Dermis microvascular lymphatic vessel endothelial cell (primary cell): ENCODE measurements at places on chromosomes 11 and 22.

- no peak for DNase-seq
Measured at GRCh38 chr22:48835364-48835763, 992.3 kb downstream of the BRD1 start.

DNA sequence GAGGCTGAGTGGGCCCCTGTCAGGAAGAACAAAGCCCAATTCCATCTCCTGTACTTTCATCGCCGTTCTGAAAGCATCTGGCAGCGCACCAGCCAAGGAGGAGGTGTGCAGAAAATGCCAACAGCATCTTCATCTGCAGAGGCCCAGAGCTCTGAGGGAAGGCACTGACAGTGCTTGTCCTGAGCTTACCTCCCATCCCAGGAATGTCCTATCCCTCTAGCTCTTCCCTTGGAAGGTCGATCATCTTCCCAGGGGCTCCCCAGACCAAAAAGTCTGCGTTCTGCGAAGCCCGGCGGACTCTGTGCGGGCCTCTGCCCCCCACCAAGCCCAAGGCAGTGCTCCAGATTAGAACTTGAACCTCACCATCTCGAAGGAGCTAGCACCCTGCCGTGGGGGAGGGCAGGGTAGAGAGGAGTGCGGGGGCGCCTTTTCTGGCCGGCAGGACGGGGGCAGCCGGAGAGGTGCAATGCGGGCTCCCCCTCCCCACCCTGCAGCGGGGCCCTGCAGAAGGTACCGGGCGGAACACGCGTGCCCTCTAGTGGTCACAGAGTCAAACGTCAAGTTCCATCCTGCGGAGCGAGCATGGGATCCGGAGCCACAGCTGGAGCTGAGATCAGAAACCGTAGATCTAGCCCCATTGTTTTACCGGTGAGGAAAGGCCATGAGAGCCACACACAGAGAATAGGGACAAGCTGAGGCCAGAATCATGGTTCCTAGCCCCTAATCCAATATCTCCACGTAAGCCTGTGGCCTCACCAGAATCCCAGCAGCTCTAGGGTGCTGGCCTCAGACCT is 5.0 kb downstream of the SCN2B start:
- DNase-seq, result peak; percentile 57

- DNase-seq, result no peak
Measured at GRCh38 chr11:61134801-61135257, 26.4 kb downstream of the VPS37C start.

DNA sequence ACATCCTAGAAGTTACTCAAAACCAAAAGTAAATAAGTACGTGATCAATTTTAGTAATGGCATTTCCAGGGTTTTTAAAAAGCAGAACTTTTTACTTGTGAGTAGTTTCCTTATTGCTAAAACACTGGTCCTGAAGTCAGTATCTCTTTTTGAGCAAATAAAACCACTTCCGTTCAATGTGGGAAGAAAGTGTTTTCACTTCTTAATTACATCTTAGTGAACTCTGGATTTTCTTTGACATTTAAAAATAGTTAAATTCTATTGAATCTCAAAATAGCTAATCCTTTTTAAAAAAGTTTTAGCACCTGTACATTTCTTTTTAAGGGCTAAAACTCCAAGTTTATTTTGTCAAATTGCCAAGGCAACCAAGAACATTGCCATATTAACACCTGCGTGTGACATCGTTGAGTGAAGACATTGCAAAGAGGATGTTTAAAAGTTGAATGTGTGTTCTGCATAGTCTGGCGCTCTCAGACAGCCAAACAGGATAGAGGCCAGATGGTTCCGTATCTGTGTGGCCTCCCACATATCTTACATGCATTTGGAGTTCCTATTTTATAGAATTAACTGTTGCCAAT is 17.2 kb upstream of the OR5B21 start:
- peak; percentile 1 for DNase-seq

GRCh38 chr11:17781626-17782025 is 47.0 kb downstream of the KCNC1 start:
- DNase-seq, result no peak

DNA sequence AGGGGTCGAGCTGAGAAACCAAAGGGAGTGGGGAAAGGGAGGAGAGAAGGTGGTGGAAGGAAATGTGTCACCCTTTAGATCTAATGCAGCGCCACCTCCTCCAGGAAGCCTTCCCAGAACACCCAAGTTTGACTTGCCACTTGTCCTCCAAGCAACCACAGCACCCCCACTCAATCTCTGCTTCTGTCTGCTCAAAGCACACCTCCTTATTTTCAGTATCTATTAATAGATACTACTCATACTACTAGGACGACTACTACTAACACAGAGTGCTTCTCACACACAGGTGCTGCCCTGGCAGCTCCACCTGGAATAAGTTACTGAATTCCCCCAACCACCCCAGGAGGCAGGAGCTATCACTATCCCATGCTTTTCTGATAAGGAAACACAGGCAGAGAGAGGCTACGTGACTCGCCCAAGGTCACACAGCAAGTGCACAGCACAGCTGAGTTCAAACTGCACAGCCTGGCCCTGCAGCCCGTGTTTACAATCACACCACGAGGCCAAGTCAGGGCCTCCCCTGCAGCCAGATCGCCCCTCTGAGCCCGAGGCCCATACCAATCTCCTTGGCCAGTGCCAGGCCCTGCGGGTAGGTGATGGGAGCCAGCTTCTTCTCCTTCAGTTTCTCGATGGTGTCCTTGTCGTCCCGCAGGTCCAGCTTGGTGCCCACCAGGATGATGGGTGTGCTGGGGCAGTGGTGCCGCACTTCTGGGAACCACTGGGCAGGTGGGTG is 13.2 kb downstream of the RAC2 start:
- no peak for DNase-seq

DNA sequence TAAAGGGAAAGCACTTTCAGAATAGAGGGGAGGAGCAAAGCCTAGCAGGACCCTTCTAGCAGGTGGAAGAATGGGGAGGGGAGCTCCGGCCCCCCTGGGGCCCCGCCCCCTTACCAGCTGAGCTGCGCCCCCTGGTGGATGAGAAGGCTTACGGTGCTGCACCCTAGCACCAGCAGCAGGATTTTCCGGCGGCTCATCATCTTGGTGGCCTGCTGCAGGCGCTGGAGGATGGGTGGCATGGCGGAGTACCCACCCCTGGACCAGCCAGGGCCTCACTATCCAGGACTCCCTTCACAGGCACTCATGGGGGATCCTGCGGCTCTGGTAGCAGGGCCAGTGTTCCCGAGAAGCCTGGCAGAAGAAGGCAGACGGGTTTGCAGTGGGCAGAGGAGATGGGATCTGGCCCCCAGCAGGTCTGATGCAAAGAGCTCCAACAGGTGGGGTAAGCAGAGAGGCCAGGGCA is 3.8 kb downstream of the GAL3ST3 start:
- peak; percentile 48 for DNase-seq

GRCh38 chr11:18347471-18348125 is 25.2 kb downstream of the GTF2H1 start:
- no peak for DNase-seq

- DNase-seq, result no peak
Measured at GRCh38 chr11:97570636-97571035, 1180.8 kb downstream of the JRKL start.

- no peak for DNase-seq
Measured at GRCh38 chr22:18077087-18077638, 627 bp upstream of the PEX26 start.

DNA sequence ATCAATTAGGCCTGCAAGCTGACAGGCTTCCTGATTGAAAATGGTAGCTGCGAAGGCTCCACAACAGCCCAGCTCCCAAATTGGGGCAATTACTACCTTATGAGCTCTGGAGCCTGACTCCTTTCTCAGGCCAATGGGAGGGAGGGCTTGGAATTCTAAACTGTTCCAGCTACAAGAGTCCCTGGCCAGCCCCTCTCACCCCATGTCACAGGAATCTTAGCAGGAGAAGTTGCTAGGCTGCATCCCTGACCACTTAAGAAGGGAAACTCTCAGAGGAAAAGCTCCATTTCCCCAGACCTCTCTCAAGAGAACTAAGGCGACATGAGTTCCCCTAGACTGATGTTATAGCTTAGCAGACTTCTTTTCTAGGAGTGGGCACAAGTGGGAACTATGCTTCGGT is 4.9 kb downstream of the LRP4 start:
- no peak for DNase-seq

GRCh38 chr22:47071078-47071806 is 308.8 kb downstream of the TBC1D22A start:
- DNase-seq, result no peak

DNA sequence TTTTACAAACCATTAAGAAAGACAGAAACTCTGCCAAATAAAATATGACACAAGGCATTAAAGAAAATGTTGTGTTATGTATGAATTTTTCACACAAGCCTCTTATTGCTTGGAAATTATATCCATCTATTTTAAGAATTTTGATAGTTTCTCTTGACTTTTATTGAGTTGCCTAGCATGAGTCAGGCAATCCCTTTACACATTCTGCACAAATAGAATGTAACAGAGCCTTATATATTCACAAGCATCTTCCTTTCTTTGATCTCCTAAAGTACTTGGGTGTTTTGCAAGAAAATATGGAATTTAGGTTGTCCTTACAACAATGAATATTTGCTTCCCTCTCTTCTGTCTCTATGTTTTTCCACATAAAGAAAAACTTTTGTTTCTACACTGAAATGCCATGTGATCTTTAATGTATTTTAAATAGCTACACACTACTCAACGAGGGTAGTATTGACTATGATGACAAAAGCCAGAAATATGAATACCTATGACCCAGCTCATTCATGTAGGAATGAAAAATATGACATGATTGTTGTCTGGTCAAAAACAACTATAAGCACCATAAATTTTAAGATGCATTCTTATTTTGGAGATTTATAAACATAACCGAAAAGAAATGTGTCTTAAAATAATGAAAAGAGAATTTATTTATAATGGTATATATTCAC is 398.8 kb downstream of the GUCY1A2 start:
- DNase-seq, result no peak

DNA sequence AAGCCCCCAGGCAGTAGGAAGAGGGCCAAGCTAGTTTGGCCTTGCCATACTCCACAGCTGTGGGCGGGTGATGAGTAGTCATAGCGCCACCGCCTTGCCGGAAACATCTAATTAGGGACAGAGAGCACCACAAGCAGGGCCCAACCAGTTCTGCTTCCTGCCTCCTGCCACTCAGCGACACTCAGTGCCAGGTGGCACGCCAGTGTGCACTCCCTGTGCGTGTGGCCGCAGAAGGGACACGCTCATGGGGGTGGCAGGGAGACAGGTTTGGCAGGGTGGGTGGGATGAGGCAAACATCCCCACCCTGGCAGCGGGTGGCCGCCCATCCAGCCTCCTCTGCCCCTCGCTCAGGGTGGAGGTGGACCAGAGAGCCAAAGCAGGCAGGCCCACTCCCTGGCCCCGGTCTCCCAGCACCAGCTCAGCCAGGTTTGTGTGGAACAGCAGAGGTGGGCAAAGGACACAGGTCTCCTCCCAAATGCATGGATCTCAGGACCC is 4.9 kb downstream of the OVOL1 start:
- DNase-seq, result no peak

DNA sequence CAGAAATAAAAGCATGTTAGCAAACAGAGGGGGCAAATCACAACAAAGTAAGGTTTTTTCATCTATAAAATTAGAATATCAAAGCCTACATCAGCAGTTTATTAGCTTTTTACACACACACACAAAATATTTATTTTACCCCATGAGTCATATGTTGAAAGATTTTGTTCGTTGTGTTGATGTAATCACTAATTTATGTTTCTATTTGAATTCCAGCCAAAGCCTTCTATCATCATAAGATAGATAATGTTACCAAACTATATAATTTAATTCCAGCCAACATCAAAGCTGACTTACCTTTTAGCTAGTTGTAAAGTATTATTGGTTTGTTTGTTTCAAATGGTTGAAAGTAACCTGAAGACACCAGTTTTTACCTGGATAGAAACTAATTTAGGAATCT is 458.0 kb upstream of the ARHGAP42 start:
- DNase-seq, result no peak

DNA sequence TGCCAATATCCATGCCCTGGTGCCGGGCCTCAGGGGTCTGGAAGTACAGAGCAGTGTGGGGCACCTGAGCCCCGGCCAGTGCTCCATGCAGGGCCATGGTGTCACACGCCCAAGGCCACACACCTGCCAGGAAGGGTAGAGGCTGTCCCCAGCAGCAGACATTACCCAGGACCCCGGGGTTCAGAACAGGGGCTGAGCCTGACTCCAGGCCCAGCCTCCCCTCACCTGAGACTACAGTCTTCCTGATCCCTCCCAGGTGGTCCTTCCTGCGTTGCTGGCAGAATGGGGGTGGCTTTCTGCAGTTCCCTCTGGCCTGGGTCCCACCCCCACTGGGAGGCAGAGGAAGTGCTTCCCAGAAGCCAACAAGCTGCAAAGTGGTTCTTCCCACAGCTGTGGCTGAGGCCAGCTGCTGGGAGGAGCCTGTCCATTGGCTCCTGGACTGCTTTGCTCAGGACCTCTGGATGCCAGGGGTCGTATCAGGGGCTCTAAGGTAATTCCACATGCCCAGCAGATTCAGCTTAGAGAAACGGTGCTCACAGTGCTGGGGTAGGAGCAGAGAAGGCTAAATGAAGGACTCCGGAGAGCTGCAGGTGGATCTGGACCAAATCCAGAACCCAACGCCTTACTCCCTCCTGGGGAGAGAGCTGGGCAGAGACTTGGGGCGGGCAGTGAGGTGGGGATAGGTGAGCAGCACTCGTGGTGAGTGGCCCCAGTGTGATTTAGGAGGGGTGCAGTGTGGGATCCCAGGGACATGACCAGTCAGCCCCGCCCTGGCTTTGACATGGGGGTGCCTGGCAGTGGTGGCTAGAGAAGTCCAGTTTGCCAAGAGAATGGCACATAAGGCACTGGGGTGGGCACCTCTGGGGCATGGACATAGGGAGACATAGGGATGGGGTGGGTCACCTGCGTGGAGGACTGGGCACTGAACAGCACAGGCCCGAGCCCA is 12.6 kb downstream of the TCIRG1 start:
- DNase-seq, result no peak

- DNase-seq, result no peak
Measured at GRCh38 chr22:35870517-35871293, 153.0 kb downstream of the APOL5 start.

DNA sequence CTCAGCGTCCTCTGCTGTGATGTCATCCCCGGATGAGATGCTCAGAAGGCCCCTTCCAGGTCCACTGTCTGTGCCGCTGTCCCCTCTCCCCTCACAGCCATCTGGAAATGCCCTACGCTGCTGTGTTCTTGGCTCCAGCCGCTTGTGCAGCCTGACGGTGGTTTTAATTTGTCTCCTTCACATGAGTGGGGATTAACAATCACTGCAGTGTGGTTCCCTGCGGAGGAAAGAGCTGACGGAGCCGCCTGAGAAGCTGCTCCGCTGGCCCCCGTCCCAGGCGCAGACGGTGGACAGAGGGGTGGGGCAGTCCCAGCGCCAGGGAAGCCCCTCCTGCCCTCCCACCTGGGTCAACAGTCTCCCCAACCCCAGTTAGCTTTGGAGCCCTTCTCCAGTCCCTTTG is 67.5 kb upstream of the PHF21B start:
- no peak for DNase-seq
